ENCODE measurements at places on chromosomes 6 and 20.

- H3K4me1 ChIP-seq = peaks cover 31% of the 10 kb centered on the region
- H3K4me3 ChIP-seq = no peak overlapping the region
- H3K27ac ChIP-seq = no peak overlapping the region
- no peaks in the 10 kb centered on the region for H3K36me3 ChIP-seq
- no peak for DNase-seq
These were observed 277.7 kb downstream of the ADGB start for GRCh38 chr6:146876271-146877151.

DNA sequence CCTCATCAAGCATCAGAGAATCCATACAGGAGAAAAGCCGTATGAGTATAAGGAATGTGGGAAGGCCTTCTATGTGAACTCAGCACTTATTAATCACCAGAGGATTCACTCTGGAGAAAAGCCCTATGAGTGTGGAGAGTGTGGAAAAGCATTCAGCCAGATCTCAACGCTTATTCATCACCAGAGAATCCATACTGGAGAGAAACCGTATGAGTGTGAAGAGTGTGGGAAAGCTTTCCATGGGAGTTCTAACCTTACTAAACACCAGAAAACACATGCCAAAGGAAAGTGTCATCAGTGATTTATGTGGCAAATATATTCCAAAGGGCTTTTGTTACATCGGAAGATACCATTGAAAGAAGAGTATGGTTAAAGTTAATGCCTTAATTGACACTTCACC, 25.4 kb downstream of the ZKSCAN8 start:
- no peak overlapping the region for H3K27ac ChIP-seq
- no peak for DNase-seq
- H3K27me3 ChIP-seq = no peaks in the 10 kb centered on the region
- no peak overlapping the region for H3K4me3 ChIP-seq

DNA sequence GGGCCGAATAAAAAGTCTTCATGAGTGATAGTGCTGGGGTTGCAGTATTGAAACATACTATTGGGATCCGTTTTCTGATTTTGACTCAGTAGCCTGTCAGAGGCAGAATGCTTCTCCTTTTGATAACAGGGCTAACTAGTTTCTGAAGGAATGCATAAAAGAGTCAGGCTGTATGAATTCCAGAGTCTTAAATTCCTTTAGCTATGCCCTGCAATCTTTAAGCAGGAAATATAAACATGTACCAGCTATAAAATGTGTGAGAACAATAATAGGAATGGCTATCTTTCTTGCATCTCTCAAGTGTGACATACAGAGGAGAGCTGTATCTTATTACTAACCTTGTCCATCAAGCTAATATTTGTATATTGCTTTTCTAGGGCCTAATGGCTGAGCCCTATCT, 917.1 kb downstream of the KIF16B start:
- DNase-seq = no peak
- no peak overlapping the region for H3K4me3 ChIP-seq

- H3K27ac ChIP-seq = no peak overlapping the region
- no peaks in the 10 kb centered on the region for H3K27me3 ChIP-seq
- H3K36me3 ChIP-seq = no peaks in the 10 kb centered on the region
- H3K4me3 ChIP-seq = no peak overlapping the region
- DNase-seq = no peak
- peaks cover 21% of the 10 kb centered on the region for H3K4me1 ChIP-seq
These were observed 18.0 kb downstream of the KLHL31 start for GRCh38 chr6:53647462-53648094.

Measured in esophagus squamous epithelium (tissue), 5 donors.